Renal cortex interstitium (tissue), 15 donors: ENCODE measurements at places on chromosomes 12 and 14. TPM values are rescaled to one million over a fixed set of nuclear protein-coding genes. Genes with fewer than 3 reads are reported as not detected.

DNA sequence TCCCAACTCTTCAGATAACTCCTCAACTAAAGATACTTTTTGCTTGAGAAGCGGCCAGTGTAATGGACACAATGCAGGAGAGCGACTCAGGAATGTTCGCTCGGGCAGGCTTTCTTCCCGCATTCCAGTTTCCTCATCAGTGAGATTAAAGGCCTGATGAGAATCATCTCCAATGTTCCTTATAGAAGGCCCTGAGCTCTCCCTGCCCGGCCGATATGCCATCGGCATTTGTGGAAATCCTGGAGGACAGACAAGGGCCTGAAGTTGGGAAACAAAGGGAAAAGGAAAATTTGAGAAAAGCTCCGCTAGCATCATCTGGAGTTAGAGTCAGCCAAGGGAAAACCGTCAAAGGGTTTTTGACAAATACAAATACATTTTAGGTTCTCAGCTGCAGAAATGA is 38.0 kb upstream of the FOXN3 start:
- no peak for DNase-seq

DNA sequence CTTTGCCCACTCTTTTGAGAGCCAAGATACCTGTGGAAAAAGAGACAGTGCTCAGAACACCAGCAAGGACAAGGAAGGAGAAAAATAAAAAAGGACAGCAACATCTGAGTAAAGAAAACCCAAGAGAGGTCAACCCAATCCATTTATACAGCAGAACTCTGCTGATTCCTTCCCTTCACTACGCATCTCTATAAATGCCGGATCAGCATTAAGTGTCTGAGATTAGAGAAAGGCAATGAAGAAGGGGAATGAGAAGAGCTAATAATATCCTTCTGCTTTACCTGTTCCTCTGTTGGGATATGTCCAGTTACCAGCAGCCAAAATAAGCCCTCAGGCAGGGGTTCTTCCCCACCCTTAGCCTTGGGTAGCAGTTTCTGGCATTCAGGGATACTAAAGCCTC is 15.8 kb downstream of the COQ10A start:
- DNase-seq, result no peak

GRCh38 chr12:114131824-114132223 is 165.7 kb upstream of the RBM19 start:
- DNase-seq, result no peak

DNA sequence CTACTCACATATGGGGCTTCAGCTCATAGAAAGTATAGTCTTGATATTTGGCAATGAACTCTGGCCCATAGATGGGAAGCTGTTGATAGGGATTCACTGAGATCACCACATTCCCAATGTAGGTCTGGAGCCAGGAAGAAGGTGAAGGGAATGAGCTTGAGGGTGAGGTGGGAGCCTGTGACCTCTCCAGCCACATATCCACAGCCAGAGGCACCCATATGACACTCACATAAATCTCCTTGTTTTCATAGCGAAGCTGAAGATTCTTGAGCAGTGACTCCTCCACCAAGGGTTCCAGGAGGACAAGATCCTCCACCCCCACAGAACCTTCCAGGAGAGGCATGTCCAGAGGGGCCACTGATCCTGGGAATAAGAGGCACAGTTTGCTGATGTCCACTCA is 1.9 kb downstream of the MYO1A start:
- no peak for DNase-seq

DNA sequence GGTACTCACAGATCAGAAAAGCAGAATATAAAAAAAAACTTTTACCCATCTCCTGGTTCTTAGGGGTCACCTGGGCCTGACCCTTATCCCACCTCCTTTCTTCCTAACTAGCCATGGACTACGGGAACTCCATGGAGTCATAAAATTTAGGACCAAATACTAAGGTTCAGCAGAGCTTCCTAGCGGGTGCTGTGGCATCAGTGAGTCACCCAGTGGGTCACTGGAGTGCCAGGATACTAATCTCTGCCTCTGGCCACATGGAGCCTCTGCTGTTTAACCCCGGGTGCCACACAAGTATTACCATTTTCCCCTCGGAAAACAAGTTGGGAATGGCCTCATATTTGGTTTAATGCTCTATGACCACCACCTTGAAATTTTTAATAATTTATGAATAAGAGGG is 6.9 kb downstream of the ZBTB39 start:
- no peak for DNase-seq

Gene INSM2
- not detected for polyA plus RNA-seq

DNA sequence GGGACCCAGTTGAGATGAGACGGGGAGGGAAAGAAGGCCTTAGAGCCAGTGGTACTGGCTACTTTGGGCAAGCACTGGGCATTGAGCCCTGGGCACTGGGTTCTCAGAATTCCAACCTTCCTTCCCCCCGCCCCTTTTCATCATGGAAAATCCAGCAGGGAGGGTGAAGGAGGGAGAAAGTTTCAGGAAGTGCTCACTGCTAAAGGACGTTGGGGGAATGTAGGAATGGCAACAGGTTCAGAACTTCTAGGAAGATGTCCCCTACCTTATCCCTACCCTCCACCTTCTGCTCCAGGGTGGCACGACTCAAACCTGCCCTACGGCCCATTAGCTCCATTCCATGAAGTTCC is 4.2 kb upstream of the TNS2 start:
- no peak for DNase-seq

DNA sequence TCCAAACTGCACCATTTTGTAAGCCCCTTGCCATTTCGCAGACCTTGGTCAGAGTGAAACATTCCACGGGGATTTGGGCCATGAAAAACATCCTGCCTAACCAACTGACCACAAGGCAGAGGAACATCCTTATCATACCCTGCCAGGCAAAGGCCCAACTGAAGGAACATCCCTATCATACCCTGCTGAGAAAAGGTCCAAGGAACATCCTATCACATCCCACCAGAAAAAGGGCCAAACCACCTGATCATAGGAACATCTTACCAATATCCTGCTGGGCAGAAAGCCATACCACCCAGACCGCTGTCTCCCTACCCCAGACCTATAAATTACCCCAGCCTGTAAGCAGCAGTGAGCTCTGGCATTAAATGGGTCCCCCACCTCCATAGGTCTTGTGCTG is 19.4 kb upstream of the LRRC9 start:
- no peak for DNase-seq

Gene DLK1
- polyA plus RNA-seq, result 5.2 TPM

- DNase-seq, result no peak
These were observed 15.9 kb downstream of the ANKRD13A start for GRCh38 chr12:110015132-110015531.

GRCh38 chr14:22059201-22059600 is 385.6 kb upstream of the OR4E1 start:
- DNase-seq, result no peak

- DNase-seq, result no peak
These were observed 99.6 kb downstream of the SLC25A47 start for GRCh38 chr14:100422556-100423316.

DNA sequence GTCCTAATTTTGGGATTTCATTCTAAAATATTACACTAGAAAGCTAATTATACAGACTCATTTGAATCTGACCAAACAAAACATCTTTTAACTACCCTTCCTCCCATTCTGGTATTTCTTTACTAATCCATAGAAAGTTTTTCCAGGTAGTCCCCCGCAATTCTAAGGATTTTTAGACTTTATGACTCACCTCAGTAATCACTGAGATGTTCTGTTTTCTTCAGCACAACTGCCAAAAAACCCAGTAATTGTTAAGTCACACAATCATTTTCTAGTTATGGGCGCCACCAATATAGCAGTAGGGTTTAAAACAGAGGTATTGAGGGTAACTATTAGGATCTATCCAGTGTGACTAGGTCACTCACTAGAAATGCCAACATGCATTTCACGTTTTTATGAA is 1.6 kb upstream of the ARID4A start:
- DNase-seq, result no peak

DNA sequence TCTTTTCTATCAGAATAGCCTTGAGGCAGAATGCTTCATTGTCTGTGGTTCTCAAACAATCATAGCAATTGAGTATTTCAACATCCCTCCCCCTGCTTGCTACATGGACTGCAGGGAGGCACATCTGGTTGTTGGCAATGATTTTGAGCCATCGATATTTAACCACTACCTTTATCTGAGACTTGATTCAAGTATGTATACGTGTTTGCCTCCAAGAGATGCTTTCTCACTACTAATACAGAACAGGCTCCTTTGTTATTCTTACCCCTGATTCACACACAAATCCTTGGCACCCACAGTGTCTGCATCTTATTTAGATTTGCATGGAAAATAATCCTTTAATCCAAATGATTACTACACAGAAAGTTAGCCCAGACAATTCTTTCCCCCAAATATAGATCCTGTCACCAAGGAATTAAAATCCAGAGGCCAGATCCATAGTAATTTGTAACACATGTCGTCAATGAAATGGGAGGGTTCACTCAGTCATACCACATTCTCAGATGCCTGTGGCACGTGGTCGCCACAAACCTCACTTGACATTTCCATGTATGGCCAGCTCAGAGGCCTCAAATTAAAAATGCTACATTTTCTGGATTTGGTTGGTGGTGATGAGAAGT is 199.3 kb downstream of the ITPR2 start:
- no peak for DNase-seq

DNA sequence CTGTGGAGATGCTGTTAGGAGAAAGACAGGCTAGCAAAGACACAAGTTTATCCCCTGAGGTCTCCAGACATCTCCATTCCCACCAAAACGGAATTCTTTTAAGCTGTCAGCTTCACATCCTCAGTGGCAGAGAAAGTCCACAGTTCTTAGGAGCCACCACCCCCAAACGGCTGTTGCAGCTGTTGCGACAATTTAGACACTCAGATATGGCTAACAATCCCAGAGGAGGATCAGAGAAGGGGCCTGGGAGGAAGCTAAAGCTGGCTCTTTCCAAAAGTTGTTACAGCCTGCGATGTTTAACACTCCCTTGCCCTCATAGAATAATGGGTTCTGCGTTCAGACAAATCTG is 1.9 kb upstream of the ATP5MC2 start:
- DNase-seq, result no peak

GRCh38 chr12:43758247-43758727 is 303 bp downstream of the PUS7L start:
- DNase-seq, result peak; percentile 6

DNA sequence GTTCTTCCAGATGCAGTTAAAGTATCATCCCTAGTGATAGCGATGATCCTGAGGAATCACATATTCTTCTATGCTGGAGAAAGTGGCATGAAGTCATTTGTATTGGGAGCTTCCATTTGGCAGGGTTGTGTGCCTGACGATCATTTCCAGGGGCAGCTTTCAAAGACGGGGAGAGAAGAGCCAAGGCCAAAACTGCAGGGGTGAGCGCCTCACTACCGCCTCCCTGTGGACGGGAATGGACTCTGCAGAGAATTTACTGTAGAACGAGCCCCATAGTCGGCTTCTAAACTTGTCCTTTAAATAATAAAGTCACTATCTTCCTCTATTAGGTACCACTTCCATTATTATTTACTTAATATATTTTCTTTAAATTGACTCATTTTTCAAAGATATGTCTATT is 555.9 kb upstream of the TMEM132C start:
- no peak for DNase-seq

Gene SLC6A13
- polyA plus RNA-seq, result 51.3 TPM

DNA sequence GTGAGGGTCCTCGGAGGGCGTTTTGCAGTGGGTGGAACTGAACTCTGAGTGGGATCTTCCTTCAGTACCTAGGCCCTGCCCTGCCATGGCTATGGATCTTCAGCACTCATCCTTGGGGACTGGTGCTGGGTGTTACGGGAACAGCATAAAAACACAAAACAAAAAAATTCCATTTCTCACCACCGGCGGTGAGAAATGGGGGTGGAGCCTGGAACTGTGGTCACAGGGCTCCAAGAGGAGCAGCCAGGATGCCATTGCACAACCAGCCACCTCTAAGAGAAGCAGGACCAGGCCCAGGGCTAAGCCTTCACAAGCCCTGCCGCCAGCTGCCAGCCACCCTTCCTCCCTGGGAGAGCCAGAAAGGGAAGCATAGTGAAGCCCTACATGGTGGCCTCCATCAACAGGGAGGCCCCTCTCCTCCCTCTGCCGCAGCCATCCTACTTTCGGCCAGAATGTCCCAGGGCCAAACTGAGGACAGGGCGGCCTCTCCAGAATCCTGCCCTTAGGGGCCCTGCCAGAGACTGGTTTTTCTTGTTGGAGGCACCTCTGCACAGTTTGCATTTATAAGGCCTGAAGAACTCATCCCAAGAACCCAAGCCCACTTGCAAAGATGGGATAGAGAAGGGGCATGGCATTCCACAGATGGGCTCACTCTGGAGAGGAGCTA is 76.5 kb downstream of the VCPKMT start:
- no peak for DNase-seq

Gene MYF6
- 0.20 TPM for polyA plus RNA-seq

GRCh38 chr14:94691660-94692034 is 78.3 kb downstream of the GSC start:
- DNase-seq, result no peak

DNA sequence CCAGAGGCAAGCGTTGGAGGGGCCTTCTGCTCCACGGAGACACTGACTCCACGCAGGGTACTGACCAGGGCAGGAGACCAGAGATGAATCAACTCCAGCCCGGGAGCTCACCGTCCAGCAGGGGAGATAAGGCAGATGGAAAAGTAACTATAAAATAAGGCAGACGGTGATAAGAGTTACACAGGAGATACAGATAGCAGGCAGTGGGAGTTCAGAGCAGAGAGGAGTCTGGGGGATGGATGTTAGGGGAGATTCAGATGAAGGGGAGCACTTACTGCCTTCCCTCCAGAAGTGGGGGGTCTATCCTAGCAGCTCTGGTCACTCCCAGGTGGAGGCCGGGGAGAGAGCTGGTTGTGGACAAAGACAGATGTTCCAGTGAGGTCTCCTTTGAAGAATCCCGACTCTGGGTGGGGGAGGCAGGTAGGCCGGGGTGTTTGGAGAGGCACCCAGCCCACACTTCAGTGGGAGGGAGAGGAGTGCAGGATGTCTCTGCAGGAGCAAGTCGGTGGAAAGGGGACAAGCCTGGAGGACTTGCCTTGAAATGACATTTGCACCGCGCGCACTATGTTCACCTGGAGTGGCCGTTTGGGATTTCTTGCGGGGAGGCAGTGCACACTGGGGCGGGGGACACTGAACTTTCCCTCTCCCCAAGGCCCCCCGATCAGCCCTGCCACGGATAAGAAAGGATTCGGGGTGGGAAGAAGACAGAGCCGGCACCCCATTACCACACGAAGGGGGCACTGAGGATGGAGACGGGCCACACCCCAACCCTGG is 1.2 kb downstream of the PITPNM2 start:
- DNase-seq, result no peak

Gene GLIPR1L1
- polyA plus RNA-seq, result not detected

Gene ABCD4
- polyA plus RNA-seq, result 162 TPM

DNA sequence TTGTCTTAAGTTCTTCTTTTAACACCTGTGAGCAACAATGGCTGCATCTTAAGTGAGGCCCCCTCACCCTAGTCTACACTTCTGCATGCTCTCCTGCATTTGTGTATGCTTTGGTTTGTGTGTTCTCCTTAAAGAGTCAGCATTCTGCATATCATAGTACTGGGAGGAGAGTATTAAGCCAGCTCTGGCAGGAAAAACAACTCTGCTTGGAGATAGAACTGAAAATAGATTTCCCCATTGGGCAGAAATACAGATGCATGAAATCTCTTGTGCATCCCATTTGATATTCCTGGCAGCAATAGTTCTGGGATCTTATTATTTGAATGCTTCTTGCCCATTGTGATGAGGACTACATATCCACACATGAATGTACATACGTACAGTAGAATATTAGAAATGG is 70.6 kb upstream of the PRICKLE1 start:
- DNase-seq, result no peak
